Large intestine (tissue), 12 donors: ENCODE measurements at places on chromosomes 16 and 17.

- no peak for DNase-seq
These were observed 7.1 kb upstream of the PIEZO1 start for GRCh38 chr16:88792078-88792550.

GRCh38 chr16:51592001-51592501, 441.0 kb upstream of the SALL1 start:
- DNase-seq: no peak

- no peak for DNase-seq
These were observed 62.0 kb downstream of the HAPSTR1 start for GRCh38 chr16:9153502-9153864.

DNA sequence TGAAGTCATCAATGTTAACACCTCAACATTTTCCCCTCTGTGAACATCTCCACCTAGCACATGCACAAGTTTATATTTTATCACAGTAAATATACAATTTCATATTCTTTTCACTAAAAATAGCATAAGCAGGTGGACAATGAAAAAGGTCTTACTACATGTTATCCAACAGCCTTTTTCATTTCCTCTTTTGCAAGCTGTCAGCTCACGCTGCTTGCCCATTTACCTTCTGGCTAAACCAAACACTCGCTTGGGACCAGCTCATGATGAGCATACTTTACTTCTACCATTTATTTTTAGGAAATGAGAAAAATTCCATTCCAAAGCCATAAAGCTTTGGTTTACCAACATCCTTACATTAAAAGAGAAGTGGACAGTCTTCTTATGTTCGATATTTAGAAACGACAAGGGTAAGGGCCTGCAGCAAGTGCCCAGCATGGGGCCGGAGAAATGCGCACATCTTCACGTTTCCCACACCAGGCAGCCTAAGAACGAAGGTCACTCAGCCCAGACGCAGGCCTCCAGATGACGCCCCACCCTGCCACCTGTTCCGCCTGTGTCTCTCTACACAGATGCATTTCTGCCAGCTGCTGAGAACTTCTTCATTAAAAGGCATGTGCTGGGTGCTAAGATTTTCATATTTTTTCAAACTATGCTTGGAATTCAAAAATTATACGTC, 13.9 kb downstream of the SNN start:
- no peak for DNase-seq

DNA sequence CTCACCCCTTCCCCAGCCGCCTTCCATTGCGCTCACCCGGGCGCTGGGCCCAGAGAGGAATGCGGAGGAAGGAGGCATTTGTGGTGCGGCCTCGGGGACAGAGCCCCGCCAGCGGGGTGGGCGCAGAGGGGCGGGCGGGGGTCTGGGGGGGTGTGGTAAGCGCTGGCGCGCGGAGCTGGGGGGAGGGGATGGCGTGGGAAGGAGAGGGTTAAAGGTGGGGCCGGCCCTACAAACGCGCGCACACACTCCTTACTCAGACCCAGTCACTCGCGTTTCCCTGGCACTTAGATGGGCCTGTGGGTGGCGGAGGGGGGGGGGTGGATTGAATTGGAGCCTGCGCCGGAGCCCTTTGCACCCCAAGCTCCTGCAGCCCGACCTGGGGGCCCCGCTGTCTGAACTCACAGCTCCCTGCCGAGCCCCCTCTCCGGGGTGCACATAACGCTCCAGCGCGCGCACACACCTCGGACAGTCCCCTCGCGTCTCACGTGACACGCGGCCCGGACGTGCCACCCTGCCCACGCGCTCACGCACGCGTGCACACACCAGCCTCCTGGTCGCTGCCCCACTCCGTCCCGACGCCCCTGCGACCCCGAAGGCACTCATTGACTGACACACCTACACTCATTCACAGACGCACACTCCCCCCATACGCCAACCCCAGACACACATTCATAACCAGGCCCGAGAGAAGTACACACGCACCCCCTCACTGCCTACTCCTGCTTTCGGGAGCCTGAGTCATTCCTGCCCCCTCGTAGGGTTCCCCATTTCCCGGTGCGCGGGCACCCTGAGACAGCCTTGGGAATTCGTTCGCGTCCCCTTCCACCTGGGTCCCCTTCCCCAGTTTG, 844 bp downstream of the TBKBP1 start:
- peak; percentile 30 for DNase-seq

- no peak for DNase-seq
These were observed 141.7 kb downstream of the CDK5R1 start for GRCh38 chr17:32628271-32629044.

DNA sequence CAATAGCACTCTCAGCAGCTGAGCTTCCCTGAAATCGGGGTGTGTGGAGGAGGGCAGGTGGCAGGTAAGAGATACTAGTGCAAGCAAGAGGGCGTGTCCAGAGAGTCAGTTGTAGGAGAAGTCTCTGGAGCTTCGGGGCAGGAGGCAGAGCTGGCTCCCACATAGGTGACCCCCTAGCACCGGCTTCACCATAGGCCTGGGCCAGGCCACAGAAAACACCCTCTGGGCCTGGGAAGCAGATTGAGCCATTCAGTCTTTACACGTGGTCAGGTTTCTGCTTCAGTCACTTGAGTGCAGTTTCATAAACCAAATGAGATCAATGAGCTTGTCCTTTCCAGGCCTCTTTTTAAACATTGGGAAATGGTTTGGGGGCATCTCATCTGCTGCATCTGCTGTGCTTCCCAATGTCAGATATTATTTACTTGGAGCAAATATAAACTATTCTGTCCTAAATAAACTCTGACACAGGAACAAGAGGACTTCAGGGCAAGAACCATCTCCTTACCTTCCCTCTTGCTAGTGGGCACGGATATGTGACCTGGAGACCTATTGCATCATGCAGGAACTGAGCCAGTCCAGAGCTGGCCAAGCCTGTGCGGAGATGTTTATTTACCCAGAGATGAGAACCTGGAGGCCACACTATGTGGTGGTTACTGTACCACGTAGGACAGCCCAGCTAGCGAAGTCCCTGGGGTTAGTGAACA, 16.1 kb downstream of the CCR7 start:
- peak; percentile 74 for DNase-seq

DNA sequence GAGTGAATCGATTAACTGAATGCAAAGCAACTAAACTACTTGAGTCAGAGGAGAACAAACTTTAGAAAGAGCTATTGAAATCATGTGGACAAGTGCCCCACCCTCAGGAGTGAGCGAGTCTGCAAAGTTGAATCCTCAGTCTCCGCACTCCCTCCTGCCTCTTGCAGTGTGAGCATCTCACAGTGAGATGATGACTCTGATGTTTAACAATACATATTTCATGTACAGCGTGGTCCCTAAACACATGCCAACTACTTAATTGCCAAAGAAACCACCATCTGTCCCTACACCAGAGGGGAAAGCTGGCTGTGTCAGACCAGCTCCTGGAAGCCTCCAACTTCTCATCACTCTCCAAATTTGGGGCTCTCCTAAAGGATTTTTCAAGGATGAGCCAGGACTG, 31.2 kb downstream of the PIMREG start:
- DNase-seq: no peak

DNA sequence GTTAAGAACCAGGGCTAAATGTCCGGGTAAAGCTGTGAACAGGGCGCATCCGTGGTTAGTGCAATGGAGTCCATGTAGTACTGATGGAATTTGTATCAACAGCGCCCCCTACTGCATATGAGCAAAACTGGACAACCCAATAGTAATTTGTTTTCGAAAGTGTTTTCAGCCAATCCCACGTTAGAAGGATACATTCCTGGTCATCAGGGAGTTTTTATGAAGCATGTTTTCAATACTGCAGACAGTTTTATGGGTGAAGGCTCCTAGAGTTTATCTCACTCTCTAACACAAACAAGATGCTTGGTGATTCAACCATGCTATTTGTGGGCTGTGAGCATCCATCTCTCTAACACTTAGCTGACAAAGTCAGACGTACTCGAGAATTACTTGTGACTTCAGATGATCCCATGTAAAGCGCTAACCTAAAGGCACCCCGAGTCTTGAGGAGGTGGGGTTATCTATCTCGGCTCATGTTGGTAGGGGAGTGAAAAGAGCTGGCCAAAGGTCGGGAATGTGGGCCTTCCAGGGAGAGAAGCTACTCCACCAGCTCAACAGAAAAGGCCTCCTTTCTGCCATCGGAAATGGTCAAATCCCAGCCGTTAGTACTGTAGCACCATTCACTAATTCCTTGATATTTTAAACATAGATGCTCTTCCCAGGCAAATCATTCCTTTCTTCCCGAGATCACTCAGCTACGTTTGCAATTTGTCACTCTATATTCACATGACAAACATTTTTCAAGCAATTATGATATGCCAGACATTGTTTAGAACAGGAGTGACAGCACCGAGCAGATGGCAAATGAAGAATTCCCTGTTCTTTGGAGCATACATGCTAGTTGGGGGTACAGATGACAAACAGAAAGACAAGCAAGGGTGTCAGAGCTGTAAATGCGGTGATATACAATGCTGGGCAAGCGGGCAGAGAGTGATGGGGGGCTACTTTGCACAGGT, 46.9 kb upstream of the HNF1B start:
- DNase-seq: peak; percentile 45

DNA sequence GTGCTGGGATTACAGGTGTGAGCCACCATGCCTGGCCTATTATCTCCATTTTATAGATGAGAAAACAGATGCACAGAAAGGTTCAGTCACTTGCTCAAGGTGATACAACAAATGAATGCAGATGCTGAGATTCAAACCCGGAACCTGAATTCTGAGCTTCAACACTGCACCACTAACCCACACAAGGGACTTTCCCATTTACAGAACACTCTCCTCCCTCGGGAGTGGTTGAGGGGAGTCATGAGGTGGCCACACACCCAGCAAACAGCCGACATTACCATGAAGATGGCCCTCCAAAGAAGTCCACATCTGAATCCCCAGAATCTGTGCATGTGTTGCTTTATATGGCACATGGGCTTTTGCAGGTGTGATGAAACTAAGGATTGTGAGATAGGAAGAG, 9.1 kb downstream of the BCL7C start:
- no peak for DNase-seq

GRCh38 chr16:75011634-75012307, 12.9 kb downstream of the ZNRF1 start:
- no peak for DNase-seq

- DNase-seq: no peak
These were observed 30.4 kb upstream of the CCL1 start for GRCh38 chr17:34393401-34393800.

- peak; percentile 61 for DNase-seq
These were observed 805 bp downstream of the HNF1B start for GRCh38 chr17:37743875-37744632.

DNA sequence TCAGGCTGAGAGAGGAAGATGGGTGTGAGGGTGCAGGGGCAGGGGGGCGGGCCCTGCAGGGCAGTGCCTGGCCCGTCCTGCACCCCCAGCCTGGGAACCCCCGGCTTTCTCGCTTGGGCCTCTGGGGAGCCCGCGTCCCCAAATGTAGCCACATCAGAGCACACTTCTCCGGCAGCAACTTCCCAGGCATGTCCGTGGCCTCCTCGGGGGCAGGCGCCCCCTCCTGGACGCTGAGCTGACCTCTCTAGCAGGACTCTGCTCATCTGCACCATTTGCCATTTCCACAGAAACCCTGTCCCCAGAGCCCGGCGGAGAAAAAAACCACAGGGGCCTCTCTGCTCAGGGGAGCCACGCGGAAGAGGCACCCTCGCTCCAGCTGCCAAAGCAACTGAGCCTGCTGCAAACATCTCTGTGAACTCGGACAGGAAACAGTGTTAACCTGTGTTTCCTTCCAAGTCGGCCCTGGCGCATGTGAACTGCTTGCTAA, 63.4 kb downstream of the KLHDC4 start:
- no peak for DNase-seq

DNA sequence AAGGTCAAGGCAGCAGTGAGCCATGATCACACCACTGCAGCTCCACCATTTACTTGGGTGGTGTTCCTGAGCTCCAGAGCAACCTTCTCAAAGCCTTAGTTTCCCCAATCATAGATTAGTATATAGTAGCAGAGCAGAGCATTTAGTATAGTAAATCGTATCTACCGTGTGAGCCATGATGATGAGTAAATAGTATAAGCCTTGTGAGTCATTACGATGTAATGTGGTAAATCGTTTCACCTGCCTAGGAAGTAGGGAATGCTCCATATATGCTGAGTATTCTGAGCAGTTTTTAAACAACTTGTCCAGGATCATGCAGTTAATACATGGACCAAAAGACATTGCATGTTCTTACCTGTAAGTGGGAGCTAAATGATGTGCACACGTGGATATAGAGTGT, 66.4 kb downstream of the SCNN1B start:
- DNase-seq: no peak

DNA sequence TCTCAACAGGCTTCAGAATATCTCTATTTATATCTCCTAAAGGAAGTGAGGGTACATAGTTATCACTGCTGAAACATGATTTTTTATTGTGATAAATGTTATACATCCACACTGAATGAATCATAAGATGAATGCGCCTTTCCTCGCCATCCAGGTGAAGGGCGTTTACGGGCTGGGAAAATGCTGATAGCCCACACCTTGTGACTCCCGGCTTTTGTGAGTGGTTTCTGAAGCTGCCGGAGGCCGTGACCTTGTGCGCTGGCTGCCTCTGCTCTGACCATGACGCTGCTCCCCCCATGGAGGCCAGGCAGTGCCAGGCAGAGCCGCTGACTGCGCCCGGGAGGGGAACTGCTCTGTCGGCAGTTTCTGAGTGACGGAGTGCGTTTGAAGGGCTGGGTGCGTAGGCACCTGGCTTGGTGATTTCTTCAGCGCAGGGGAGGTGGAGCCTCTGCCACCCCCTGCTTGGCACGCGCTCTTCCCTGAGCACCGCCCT, 97.2 kb downstream of the RAP1GAP2 start:
- DNase-seq: no peak

- peak; percentile 93 for DNase-seq
These were observed 7.4 kb upstream of the TMEM220 start for GRCh38 chr17:10737168-10737622.

GRCh38 chr17:29664743-29665480, 42.2 kb upstream of the CORO6 start:
- peak; percentile 76 for DNase-seq

DNA sequence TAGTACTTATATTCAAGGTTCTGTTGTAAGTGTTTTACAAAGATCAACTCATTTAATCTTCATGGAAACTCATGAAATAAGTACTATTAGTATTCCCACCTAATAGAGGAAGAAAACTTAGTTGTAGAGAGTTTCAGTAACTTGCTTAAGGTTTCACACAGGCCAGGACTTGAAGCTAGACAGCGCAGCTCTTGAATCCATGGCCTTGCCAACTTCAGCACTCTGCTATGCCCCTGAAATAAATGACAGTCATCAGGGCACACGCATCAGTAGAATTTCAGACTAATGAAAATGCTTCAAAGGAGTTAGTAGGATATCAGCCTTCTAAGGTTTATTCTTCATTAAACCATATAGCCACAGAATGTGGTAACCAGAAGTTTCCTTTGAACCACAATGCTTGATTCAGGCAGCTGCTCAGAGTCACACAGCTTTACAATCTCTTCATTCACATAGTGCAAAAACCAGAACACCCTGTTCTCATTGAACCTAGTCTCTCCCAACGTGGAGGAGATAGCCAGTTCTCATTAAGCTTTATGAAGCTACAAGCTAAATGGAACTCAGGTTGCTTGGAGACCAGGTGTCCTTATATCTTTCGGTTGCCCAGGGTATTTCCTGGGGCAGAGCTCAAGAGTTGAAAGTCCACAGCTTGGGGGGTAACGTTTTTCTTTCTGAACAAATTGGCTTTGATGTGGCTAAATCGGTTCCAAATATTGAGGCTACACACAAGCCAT, 39.7 kb downstream of the KCNJ2 start:
- no peak for DNase-seq

- peak; percentile 41 for DNase-seq
These were observed 9.1 kb downstream of the TIMP2 start for GRCh38 chr17:78915872-78916632.
